ENCODE measurements at places on chromosomes 3 and 15.

DNA sequence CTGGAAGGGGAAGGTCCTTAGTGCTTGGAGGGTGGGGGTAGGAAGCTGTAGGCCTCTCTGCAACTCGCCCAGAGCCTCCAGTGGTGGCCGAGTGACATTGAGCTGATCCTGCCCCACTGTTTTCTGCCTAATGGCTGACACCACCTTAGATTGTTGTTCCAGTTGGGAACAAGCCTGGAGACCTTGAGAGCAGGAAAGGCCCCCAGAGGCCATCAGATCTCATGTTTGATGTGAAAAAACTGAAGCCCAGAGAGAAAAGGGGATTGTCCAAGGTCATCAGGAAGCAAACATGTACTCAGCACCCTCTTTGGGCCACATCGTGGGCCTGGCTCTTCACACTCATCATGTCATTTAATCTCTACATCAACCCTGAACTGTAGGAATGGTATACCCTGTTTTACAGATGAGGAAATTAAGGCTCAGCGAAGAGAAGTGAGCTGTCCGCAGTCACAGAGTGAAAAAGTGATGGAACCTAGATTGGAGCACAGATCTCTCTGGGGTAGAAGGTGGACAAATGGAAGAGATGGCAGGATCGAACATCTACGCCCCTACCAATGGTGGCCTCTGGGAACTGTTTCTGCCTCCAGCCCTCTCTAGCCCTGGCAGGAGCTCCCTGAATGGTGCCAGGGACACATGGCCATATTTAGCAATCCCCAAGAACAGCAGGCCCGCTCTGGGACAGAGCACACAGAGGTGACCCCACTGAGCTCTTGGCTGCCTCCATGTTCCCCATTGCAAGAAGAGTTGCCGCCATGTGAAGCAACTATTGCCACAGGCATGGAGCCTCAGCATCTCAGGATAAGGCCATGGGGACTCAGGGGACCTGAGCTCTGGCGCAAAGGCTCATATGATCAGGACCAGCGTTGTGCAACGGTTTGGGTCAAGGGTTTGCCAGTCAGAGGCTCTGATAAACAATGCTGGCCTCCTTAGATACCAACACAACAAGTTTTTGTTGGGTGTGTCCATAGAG, 31.6 kb upstream of the TSEN2 start:
- H3K27me3 ChIP-seq, result no peaks in the 10 kb centered on the region
- H3K36me3 ChIP-seq, result no peaks in the 10 kb centered on the region
- DNase-seq, result no peak
- H3K4me3 ChIP-seq, result no peak overlapping the region
- peaks cover 2% of the 10 kb centered on the region for H3K4me1 ChIP-seq

GRCh38 chr15:88208396-88208795, 48.1 kb downstream of the NTRK3 start:
- DNase-seq, result no peak
- H3K27ac ChIP-seq, result no peak overlapping the region
- H3K36me3 ChIP-seq, result no peaks in the 10 kb centered on the region
- H3K4me3 ChIP-seq, result no peak overlapping the region
- peaks cover 44% of the 10 kb centered on the region for H3K27me3 ChIP-seq
- peaks cover 2% of the 10 kb centered on the region for H3K4me1 ChIP-seq

- peak overlapping the region; percentile 90 for H3K4me3 ChIP-seq
- no peak for DNase-seq
- H3K4me1 ChIP-seq, result peaks cover 29% of the 10 kb centered on the region
These were observed 893 bp upstream of the MTHFS start for GRCh38 chr15:79897701-79898113.

- peak overlapping the region; percentile 94 for H3K27ac ChIP-seq
- H3K4me1 ChIP-seq, result peaks cover 29% of the 10 kb centered on the region
- H3K4me3 ChIP-seq, result peak overlapping the region; percentile 95
- peak; percentile 20 for DNase-seq
These were observed 750 bp downstream of the SLC33A1 start for GRCh38 chr3:155853214-155854140.

GRCh38 chr3:171000281-171000680, 26.2 kb downstream of the SLC2A2 start:
- H3K36me3 ChIP-seq, result no peaks in the 10 kb centered on the region
- DNase-seq, result no peak
- H3K27ac ChIP-seq, result no peak overlapping the region
- H3K27me3 ChIP-seq, result no peaks in the 10 kb centered on the region
- H3K4me3 ChIP-seq, result no peak overlapping the region
- peaks cover 3% of the 10 kb centered on the region for H3K4me1 ChIP-seq

DNA sequence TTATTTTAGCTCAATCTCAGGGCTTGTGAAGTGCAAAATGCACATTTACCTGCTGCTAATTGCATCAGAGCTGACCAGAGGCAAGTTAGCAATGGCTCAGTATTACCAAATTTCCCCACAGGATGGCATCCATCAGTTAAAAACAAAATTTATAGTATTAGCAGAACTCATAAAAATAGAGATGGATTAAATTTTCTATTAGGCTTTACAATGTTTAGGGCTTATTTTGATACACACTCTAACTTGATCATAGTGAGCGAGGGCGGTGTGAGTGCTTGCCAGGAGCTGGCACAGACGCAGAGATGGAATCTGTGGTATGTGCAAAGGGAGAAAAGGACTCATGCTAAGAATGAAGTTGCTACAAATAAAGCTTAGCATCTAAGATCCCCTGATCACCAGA, 241.0 kb downstream of the NSUN3 start:
- H3K36me3 ChIP-seq, result no peaks in the 10 kb centered on the region
- H3K4me3 ChIP-seq, result no peak overlapping the region
- no peaks in the 10 kb centered on the region for H3K4me1 ChIP-seq
- DNase-seq, result no peak
- no peaks in the 10 kb centered on the region for H3K27me3 ChIP-seq

- H3K27me3 ChIP-seq, result no peaks in the 10 kb centered on the region
- no peaks in the 10 kb centered on the region for H3K36me3 ChIP-seq
- H3K4me1 ChIP-seq, result peaks cover 4% of the 10 kb centered on the region
These were observed 151.5 kb downstream of the ALCAM start for GRCh38 chr3:105518203-105518602.

DNA sequence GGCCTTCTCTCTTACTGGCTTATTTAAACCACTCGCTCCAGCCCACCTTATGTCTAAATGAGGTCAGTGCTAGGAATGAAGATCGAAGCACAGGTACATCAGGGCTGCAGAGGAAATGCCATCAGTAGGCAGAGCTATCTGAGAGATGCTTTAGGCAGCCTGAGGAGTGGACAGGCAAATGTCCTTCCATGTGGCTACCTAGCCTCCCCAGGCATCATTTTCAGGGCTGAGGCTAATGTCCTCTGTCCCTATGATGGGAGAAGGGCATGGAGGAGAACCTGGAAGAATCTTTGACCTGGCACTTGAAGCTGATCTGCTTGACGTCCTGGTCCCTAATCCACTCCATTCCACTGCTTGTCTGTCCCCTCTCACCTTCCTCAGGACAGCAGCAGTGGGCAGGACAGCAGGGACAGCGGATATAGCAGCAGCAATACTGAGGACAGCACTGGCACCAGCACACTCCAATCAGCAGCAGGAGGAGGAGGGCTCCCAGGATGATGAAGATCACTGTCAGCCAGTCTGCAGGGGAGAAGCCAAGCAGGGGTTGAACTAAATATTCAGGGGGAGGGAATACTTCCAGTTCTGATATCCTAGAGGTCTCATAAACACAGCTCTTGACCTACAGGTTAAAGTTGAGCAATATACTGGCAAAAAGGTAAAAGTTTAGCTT, 21.0 kb downstream of the ILDR1 start:
- no peak for DNase-seq
- H3K27ac ChIP-seq, result no peak overlapping the region
- H3K36me3 ChIP-seq, result peaks cover 2% of the 10 kb centered on the region
- peaks cover 7% of the 10 kb centered on the region for H3K4me1 ChIP-seq
- H3K27me3 ChIP-seq, result peaks cover 55% of the 10 kb centered on the region

DNA sequence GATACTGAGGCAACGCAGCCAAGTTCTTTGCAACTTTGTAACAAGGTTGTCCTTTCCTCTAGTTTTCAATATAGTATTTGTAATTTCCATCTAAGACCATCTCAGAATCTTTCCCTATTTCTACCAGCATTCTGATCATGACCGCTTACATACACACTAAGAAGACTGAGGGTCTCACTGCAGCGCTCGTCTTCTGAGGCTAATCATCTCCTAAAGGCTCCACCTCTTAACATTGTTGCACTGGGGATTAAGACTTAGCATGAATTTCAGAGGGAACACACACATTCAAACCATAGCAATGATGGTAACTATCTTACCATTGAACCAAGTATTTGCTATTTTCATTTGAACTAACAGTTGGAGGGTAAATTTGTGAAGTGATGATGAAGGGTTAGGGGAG, 463.3 kb upstream of the CCDC54 start:
- no peaks in the 10 kb centered on the region for H3K4me1 ChIP-seq
- no peak overlapping the region for H3K27ac ChIP-seq
- H3K4me3 ChIP-seq, result no peak overlapping the region
- no peaks in the 10 kb centered on the region for H3K36me3 ChIP-seq

- no peak overlapping the region for H3K27ac ChIP-seq
- no peak for DNase-seq
- H3K27me3 ChIP-seq, result peaks cover 9% of the 10 kb centered on the region
- peaks cover 2% of the 10 kb centered on the region for H3K4me1 ChIP-seq
These were observed 28.3 kb downstream of the CERS3 start for GRCh38 chr15:100500226-100500990.

DNA sequence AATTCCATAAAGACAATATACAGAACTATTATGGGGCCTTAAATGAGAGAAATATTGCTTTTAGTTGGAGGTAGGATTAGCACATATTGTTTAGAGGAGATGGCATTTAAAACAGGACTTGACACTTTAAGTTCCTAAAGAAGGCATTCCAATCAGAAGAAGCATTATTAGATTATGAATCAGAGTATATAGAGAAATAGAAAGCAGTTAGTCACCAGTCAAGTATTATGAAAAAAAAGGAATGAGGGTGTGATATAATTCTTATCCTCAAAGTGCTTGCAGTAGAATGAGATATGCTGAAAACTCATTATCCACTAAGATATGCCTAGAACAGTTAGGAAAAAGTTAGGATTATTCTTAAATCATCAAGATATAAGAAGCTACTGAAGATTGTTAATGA, 456.2 kb downstream of the ZNF385D start:
- H3K27ac ChIP-seq, result no peak overlapping the region
- H3K4me1 ChIP-seq, result no peaks in the 10 kb centered on the region
- H3K4me3 ChIP-seq, result no peak overlapping the region
- H3K36me3 ChIP-seq, result no peaks in the 10 kb centered on the region
- no peak for DNase-seq

- H3K4me1 ChIP-seq, result peaks cover 6% of the 10 kb centered on the region
- peak within 1 kb of the TSS; percentile 80 for H3K4me3 ChIP-seq
- H3K27me3 ChIP-seq, result peaks cover 81% of the 10 kb centered on the region
These were observed at the start of gene DCLK3 for GRCh38 chr3:36763850-36764703. Gene DCLK3 (minus strand): TSS chr3:36764553. CDS start chr3:36764263, 290 bp downstream.

DNA sequence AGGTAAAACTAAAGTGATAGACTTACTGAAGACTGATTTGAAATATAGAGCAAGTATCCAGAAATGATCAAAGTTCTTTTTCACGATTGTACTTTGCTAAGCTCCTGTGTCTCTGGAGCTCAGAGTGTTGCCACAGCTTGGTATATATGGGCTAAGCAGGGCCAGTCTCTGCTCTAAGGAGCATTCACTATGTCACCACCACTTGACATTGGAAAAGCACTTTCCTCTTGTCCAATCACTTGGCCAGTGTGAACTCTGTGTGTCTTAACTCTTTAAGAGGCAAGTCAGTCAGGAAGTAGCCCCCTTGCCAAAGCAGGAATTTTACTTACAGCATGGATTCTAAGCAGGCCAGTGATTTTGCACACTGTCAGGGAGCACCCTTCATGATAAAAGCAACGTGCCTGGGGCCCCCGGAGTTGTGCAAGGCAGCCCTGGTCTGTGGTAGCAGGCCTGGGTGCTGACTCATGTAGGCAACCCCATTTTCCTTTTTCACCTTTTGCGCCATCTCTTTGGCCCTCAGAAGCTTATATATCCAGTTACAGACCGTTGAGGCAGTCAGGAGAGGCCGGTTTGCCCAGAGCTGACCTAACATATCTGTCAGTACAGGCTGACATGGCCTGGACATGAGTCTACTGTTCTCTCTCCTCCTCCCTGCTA, 73.0 kb downstream of the HCN4 start:
- no peak for DNase-seq
- no peak overlapping the region for H3K27ac ChIP-seq
- H3K27me3 ChIP-seq, result no peaks in the 10 kb centered on the region
- H3K4me3 ChIP-seq, result no peak overlapping the region

DNA sequence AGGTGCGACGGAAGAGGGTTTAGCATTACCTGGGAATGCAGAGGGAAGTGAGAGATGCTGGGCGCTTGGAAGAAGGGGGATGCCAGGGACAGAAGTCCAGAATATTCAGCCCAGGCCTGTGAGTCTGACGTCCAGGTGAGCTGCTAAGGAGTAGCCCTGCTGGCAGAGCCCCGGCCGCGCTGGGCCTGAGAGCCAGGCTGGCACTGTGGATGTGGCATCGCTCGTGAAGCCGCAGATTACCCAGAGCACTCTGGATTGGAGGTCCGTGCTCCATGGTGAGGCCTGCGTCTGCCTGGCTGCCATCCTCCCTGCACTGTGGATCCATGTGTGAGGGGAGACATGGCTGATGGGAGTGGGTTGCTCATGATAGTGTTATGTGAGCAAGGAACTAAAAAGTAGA, 14.5 kb downstream of the MAN2A2 start:
- DNase-seq, result no peak
- no peak overlapping the region for H3K27ac ChIP-seq
- H3K4me3 ChIP-seq, result peak overlapping the region; percentile 66
- peaks cover 9% of the 10 kb centered on the region for H3K36me3 ChIP-seq
- H3K27me3 ChIP-seq, result no peaks in the 10 kb centered on the region

DNA sequence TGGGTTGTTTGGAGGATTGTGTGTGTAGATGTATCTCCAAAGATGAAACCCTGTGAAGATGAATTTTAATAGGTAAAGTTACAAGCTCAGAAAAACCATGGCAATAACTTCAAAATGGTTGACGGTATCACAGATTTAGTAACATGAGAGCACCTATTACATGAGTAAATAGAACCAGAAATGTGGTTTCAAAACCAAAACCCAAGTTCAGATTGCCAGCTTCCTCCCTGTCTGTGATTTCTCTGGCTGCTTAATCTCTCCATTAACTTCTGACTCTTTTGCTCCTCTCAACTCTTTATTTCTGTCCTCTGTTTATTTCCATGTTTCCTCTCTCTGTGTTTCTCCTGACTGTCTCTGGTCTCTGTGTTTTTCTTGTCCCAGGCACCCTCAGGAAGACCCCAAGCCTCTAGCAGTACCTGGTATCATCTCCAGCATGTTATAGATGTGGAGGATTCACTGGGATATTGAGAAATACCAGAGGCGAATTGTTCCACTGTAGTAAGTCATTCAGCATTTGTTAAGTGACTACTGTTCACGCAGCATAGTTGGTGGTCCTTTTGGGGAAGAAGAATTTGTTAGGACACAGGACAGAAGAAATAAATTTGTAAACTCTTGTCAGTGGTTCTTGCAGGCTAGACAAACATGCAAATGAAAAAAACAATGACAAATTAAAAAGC, 138.8 kb downstream of the BBX start:
- no peaks in the 10 kb centered on the region for H3K36me3 ChIP-seq
- DNase-seq, result no peak
- no peaks in the 10 kb centered on the region for H3K27me3 ChIP-seq
- peaks cover 34% of the 10 kb centered on the region for H3K4me1 ChIP-seq
- peak overlapping the region; percentile 31 for H3K4me3 ChIP-seq
- peak overlapping the region; percentile 76 for H3K27ac ChIP-seq

- H3K36me3 ChIP-seq, result no peaks in the 10 kb centered on the region
- DNase-seq, result no peak
- no peak overlapping the region for H3K27ac ChIP-seq
- peaks cover 15% of the 10 kb centered on the region for H3K27me3 ChIP-seq
- H3K4me1 ChIP-seq, result peaks cover 7% of the 10 kb centered on the region
- H3K4me3 ChIP-seq, result no peak overlapping the region
These were observed 106.7 kb upstream of the TNIK start for GRCh38 chr3:171566803-171567422.

GRCh38 chr15:69524296-69524695, 71.7 kb downstream of the RPLP1 start:
- no peaks in the 10 kb centered on the region for H3K4me1 ChIP-seq
- H3K27ac ChIP-seq, result no peak overlapping the region
